ENCODE measurements at places on chromosomes 7 and 10.

DNA sequence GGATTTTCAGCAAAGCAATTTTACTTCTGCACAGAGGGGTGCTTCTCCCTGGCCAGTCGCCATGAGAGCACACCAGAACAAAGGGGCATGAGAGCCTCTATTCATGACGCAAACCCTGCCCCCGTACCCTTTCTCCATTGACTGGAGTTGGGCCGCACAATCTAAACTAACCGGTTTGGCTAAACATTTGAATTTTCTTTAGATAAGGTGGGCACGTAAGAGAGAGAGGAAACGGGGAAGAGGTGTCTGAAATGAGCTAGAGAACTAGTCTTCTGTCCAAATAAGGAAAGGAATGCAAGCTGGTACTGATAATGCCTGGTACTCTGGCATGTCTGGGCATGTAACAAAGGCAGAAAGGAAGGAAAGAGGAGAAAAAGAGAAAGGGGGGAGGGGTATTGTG is 13.2 kb upstream of the SCIN start:
- DNase-seq, result no peak

DNA sequence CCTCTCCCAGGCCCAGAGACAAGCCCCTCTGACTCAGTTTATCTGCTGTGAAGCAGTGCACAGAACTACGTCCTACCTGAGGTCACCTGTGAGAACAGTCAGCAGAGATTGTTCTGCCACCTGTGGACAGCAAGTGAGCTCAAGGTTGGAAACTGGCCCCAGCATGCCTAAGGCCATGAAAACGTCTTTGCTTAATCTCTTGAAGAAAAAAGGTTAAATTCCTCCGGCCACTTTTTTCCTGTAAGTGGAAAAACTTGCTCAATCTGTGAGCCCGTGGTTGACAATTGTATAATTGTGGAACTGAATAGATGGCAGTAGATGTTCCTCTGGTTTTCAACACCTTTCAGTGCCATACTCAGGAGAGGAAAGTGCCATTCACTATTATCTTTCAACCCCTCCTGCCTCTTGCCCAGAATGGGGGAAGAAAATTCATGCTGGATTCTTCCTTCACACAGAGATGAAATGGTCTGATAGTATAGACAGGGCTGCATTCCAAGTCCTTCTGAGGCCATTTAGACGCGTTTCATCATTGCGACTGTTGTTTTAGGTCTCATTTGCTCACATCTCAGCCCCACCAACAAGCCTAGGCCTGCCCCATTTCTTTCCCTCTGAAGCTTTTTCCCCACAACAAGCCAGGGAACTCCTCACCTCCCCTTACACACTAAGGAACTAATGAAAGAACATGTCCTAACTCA is 292.9 kb downstream of the FZD1 start:
- no peak for DNase-seq

- no peak for DNase-seq
Observed at GRCh38 chr10:42936580-42936979, 140.3 kb upstream of the RET start.

GRCh38 chr10:49395741-49396665 is at the start of gene DRGX:
DRGX (minus strand) TSS chr10:49396089; CDS start chr10:49395440, 649 bp downstream.
- no peak for DNase-seq

DNA sequence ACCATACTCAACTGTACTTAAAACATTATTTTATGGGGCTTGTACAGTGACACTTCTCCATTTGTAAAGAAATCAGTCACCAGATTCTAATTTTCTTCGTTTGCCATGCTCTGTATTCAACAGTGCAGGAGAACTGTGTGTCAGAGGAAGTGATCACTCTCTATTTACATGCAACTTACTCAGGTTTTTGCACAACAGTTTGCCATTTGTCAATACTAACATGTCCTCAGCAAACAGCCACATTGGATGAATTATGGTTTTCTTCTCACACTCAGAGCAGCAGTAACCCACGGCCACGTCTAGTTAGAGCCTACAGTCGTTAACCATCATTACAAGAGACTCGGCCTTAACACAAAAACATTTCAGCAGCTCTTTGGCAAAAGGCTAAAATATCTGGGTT is 69.2 kb upstream of the SP4 start:
- no peak for DNase-seq

GRCh38 chr7:36486336-36486735 is 96.7 kb downstream of the ANLN start:
- DNase-seq, result no peak

DNA sequence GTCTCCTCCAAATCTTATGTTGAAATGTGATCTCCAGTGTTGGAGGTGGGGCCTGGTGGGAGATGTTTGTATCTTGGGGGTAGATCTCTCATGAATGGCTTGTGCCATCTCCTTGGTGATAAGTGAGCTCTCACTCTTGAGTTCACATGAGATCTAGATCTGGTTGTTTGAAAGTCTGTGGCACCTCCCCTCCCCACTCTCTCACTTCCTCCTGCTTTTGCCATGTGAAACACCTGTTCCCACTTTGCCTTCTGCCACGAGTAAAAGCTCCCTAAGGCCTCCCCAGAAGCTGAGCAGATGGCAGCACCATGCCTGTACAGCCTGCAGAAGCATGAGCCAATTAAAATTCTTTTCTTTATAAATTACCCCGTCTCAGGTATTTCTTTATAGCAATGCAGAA is 23.5 kb downstream of the TMEM229A start:
- no peak for DNase-seq

All from activated CD4-positive, alpha-beta memory T cell treated with anti-CD3 and anti-CD28 coated beads for 36 hours (primary cell).